ENCODE measurements at places on chromosomes 5 and 9. TPM values are rescaled to one million over a fixed set of nuclear protein-coding genes. Genes with fewer than 3 reads are reported as not detected.

- DNase-seq = peak; percentile 78
Measured at GRCh38 chr5:66144834-66145390, 812 bp downstream of the SREK1 start.

- DNase-seq = no peak
Measured at GRCh38 chr5:22673131-22673530, 180.0 kb downstream of the CDH12 start.

DNA sequence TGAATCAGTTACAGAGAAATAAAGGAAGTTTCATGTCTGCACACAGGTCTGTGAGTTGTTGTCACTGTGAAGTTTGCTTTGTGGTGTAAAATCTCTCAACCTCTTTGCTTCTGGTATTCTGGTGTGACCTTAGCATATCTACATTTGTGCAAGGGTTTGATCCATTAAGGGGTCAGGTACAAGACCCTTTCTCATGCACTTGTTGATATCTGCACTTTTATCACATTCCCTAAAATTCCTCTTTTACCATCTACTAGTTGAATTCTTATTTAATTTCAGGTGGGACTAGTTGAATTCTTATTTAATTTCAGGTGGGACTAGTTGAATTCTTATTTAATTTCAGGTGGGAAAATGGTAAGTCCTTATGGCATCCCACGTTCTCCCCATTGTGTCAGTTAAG lies 306.7 kb upstream of the ZNF608 start:
- DNase-seq = no peak

The ISOC1 gene
- total RNA-seq = 21.7 TPM

The HMGCS1 gene
- total RNA-seq = 581 TPM

DNA sequence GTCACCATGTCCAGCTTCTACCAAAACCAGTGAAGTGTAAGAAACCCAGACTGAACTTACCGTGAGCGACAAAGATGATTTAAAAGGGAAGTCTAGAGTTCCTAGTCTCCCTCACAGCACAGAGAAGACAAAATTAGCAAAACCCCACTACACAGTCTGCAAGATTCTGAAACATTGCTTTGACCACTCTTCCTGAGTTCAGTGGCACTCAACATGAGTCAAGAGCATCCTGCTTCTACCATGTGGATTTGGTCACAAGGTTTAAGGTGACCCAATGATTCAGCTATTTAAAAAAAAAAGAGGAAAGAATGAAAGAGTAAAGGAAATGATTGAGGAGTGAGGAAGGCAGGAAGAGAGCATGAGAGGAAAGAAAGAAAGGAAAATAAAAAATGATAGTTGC lies 19.8 kb downstream of the IL7R start:
- DNase-seq = no peak

The ARSK gene
- 6.9 TPM for total RNA-seq

The FST gene
- total RNA-seq = 529 TPM

DNA sequence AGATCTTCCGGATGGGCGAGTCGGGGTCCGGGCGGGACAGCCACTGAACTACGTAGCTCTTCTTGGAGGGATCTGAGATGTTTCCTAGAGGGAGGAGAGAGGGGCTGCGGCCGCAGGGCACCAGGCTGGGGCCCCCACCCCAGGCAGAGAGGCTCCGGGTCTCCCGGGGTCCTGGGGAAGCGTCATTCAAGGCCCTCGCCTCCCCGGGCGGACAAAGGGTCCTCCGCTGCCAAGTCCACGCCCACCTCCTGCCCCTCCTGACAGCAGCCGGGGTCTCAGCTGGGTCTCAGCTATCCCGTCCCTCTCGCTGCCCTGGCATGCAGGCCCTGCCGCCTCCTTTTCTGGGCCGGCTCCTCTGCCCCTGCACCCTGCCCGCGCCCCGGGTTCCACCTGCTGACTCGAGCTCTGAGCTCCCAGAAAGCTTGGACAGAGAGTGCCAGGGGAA lies 61.5 kb downstream of the ZNF354C start:
- no peak for DNase-seq

DNA sequence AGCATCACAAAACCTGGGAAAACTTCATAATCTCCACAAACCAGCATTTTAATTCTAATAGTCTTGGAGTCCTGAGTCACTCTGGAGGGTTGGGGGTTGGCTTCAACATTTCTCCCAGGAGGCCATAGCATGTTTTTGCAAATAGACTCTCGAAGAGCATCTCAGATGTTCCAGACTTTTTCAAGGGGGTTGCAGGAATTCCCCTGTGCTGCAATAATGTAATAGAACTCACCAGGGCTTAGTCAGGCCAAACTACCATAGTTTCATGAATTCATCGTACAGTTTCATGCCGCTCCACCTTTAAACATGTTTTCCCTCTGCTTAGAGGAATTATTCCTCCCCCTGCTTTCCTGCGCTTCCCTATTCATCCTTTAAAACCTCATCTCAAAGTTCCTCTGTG lies 499.5 kb upstream of the KLF4 start:
- DNase-seq = no peak

The RUSC2 gene
- total RNA-seq = 15.5 TPM

GRCh38 chr9:21135736-21136135 lies 5.9 kb downstream of the IFNW1 start:
- DNase-seq = no peak

The SIT1 gene
- not detected for total RNA-seq

DNA sequence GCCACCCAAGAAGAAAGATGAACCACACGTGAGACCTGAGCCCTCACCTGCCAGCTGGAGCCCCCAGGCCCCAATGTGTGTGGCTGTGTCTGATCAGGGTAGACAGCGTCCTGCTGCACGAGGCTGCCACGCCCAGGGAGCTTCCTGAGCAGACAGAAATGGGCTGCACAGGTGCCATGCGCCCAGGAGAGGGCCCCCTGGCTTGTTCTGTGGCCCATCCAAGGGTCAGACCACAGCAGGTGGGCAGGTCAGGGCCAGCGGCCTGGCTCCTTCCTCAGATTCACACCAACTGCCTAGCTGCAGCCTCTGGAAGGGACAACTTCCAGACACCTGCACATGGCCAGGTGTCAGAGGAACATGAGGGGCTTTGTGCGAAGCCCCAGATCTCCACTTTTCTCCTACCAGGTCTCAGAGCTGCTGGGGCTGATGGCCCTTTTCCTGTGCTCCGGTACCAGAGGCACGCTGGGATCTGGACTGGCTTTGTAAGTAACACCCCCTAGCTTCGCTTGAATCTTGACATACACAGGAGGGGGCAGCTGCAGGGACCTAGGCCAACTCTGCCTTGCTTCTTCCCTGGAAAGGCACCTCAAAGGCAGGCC lies 10.8 kb downstream of the SARDH start:
- DNase-seq = no peak

GRCh38 chr9:76036762-76037161 lies 146.3 kb downstream of the PCSK5 start:
- no peak for DNase-seq

DNA sequence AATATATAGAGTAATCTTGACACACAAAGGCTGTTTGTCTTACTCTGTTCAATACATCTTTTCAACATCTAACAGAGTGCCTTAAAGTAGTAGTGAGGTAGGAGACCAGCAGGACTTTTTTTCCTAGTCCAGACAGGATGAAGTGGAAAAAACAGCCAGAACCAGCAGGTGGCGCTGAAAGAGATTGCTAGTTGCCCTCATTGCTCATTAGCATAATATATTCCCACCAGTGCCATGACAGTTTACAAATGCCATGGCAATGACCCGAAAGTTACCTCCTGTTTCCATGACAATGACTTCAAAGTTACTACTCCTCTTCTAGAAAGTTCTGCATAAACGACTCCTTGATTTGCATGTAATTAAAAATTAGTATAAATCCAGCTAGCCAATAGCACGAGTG lies 387.4 kb downstream of the ACTL7B start:
- DNase-seq = no peak

- no peak for DNase-seq
Measured at GRCh38 chr9:3660936-3661335, 135.1 kb upstream of the RFX3 start.

- DNase-seq = no peak
Measured at GRCh38 chr9:91817493-91818224, 132.4 kb downstream of the ROR2 start.

GRCh38 chr9:127004946-127005769 lies 90.6 kb downstream of the RALGPS1 start:
- DNase-seq = peak; percentile 36

DNA sequence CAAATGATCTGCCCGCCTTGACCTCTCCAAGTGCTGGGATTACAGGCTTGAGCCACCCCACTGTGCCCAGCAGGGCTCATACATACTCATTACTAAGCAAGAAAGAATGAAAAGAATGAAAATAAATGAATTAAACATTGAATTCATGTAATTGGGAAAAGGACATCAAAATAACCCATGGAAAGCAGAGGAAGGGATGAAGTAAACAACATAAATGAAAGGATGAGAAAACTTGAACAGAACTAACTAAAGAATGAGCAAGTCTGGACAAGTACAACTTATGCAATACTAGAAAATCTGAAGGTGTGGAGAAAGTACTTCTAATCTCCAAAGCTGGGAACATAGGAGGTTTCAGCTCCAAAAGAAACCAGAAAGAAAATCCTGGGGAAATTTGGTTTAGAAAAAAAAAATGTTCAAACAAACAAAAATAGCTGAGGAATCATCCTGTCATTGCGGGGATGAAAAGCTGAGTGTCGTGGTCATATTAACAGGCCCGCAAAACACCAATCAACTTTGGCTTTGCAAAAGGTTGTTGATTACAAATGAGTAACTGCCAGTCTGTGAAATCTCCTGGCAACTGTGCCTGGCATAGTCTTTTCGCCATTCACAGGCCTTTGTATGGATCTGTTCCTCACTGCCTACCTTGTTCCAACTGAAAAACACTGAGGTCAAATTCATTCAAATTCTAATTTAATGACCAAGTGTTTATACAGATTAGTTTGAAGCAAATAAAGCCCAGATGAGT lies 2.3 kb upstream of the AK3 start:
- DNase-seq = no peak

The PCDHB2 gene
- 0.10 TPM for total RNA-seq

- DNase-seq = no peak
Measured at GRCh38 chr5:122699201-122699600, 75.7 kb upstream of the SNX2 start.

The CD14 gene
- not detected for total RNA-seq

The CD274 gene
- total RNA-seq = 27.6 TPM

The PCDHGB1 gene
- not detected for total RNA-seq

DNA sequence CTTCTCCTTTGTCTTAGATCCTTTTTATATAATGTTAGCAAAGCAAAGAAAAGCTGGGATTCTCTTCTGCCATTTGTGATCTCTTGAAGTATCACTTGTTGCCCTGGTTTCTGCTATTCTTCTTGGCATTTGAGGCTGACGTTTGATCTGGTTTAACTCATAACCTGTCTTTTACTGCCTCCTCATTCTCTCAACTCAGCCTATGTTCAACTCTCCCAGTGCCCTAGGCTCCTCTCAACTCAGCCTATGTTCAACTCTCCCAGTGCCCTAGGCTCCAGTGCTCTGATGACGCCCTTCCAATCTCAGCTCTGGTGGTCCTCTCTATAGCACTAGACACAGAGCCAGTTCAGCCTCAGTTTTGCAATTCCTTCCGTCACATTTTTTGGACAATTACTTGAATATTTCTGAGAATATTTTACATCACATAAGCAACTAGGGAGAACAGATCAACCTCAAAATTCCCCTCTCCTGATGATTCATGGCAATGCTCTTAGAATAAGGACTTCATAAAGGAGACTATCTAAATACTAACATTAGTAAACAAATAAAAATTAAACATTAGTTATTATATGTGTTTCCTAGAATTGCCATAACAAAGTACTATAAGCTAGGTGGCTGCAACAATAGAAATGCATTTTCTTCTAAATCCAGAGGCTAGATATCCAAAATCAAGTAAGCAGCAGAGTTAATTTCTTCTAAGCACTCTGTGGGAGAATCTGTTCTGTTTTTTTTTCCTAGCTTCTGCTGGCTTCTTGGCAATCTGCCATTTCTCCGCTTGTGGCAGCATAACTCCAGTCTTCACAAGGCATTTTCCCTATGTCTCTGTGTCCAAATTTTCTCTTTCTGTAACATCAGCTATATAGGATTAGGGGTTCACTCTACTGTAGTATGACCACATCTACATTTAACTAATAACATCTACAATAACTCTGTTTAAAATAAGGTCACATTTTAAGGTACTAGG lies 662.1 kb upstream of the FTMT start:
- DNase-seq = no peak

DNA sequence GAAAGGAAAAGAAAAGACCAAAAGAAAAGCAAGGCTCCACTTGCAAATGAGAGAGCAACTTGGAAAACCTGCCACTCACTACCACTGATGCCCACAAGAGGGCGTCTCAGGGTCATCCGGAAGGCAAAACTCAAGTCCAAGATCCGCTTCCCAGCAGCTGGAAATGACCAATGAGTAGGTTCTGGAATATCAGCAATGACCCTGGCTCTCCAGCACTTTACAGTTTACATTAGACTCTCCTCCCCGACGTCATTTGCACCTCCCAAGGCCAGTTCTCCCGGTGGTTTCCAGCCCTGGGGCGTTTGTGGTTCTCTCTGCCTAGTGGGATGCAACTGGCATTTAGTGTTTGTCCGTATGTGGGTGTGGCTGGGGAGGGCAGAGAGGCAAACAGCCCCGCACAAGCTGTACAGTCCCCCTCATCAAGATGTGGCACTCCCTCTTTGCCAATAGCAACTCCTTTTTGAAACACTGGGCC lies 193.8 kb upstream of the ZNF618 start:
- peak; percentile 47 for DNase-seq

The RASEF gene
- total RNA-seq = 0.07 TPM

The QRFP gene
- total RNA-seq = not detected

- DNase-seq = no peak
Measured at GRCh38 chr5:163529698-163530097, 24.3 kb downstream of the MAT2B start.

The TYRP1 gene
- total RNA-seq = 0.18 TPM

DNA sequence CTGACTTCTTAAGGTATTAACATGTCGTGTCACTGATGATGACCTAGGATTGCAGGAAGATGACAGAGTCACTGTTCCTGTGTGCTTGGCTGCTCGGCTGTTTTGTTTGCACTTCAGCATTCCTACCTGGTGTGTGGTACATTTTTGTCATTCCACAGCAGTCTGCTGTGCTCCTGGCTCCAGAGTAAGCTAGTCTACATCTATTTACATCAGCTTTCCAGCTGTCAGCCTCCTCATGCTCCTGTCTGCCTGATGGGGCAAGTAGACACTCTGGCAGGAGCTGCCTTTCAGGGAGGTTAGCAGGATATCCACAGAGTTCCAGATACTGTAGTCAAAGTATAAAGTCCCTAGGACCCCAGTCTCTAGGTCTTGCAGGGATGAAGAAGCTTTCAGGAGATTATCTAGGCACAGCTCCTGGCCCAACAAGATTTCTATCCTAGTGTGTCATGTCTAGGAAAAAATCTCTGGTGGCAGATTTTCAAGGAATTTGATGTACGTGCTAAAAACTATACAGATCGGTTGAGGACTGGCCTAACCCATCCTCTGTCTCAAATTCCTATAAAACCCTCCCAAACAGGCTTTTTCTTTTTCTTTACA lies 28.4 kb downstream of the RUSC2 start:
- DNase-seq = peak; percentile 98

The S100Z gene
- not detected for total RNA-seq

The SIGMAR1 gene
- 134 TPM for total RNA-seq

The CDC25C gene
- 7.9 TPM for total RNA-seq

The SHC3 gene
- under 0.01 TPM for total RNA-seq

DNA sequence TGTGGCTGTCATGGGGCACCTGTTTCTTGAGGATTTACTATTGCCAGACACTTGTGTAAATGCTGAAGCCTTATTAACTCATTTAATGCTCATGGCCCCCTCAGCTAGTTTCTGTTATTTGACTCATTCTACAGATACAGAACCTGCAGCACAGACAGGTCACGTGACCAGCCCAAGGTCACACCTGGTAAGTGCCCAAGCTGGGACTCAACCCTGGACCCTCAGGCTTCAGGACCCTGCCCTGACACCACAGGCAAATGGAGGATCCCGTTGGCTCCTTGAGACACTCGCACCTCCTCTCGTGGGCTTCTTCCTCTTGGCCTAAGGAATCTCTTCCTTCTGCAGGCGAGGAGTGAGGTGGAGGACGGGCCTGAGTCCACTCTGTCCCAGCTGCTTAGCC lies 10.6 kb upstream of the NEURL1B start:
- DNase-seq = no peak

Data from foreskin keratinocyte (primary cell).